ENCODE measurements at places on chromosomes 13 and 19.

DNA sequence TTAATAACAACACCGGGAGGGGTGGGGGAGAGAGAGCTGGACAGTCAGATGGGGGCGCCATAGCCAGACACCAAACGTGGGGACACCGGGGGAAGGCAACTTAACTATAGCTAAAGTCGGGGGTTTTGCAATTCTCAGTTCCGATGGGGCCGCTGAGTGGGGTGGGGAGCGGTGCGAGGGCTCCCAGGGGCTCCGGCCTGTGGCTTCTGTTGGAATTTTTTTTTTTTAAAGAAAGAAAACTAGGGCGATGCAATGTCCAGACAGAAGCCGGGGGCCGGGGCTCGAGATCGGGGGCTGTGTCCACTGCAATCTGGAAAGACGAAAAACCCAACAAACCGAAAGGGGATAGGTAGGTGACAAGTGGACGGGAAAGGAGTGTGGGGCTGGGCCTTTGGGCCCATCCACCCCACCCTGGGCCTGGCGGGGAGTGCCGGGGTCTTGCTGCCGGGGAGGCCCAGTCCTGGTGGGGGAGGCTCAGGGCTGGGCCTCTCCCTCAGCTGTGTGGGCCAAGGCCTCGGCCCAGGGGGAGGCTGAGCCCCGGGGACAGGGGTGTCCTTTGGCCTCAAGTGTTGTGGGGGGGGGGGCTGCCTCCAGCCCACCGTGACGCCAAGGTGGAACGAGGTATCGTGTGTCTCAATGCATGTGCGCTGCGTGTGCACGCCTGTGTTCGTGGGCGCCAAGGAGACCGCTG, 17.3 kb downstream of the PRKCSH start:
- no peak for DNase-seq

GRCh38 chr13:97116754-97117153, 105.4 kb upstream of the MBNL2 start:
- no peak for DNase-seq

- no peak for DNase-seq
Observed at GRCh38 chr19:42290136-42290522, 11.8 kb upstream of the PRR19 start.

GRCh38 chr13:101708115-101708514, 255.6 kb downstream of the ITGBL1 start:
- DNase-seq, result no peak

DNA sequence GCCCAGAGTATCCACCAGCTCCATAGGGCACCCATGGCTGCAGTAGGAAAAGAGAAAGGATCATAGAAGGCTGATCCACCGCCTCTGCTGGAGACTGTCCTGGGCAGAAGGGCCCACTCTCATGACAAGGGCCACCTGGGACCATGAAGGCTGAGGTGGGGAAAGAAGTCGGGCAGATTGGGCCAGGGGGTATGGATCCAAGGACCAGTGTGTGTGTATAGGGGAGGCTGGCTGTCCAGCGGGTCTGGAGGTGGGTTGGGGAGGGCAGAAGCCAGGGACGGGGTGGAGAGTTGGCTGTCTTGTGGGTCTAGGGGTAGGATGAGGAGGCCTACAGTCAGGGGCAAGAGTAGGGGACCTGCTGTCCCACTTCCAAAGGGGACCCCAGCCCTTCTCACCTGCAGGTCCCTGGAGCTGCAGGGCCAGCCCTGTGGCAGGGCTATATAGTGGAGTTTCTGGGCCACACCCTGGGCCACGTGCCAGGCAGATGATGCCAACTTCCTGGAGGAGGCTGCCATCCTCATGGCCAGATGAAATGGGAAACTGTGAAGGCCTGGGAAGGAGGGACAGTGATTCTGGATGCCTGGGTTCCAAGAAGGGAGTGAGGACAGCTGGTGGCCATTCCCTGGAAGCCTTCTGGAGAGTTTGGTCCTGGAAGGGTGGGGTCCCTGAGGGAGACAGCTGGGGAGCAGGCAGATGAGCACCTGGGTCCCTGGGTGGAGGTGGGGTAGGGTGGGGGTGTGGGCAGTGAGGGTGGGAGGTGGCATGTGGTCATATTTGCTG, at the start of gene FCGBP:
TSS of gene FCGBP (minus strand) at position 51 of the 780 bp plus-strand sequence.
- DNase-seq, result no peak
